ENCODE measurements at places on chromosomes 3 and 15. TPM values are rescaled to one million over a fixed set of nuclear protein-coding genes. Genes with fewer than 3 reads are reported as not detected.

- DNase-seq = no peak
Observed at GRCh38 chr3:102224171-102224570, 210.6 kb upstream of the ZPLD1 start.

GRCh38 chr3:59607656-59608055, 557.8 kb upstream of the CFAP20DC start:
- DNase-seq = no peak

DNA sequence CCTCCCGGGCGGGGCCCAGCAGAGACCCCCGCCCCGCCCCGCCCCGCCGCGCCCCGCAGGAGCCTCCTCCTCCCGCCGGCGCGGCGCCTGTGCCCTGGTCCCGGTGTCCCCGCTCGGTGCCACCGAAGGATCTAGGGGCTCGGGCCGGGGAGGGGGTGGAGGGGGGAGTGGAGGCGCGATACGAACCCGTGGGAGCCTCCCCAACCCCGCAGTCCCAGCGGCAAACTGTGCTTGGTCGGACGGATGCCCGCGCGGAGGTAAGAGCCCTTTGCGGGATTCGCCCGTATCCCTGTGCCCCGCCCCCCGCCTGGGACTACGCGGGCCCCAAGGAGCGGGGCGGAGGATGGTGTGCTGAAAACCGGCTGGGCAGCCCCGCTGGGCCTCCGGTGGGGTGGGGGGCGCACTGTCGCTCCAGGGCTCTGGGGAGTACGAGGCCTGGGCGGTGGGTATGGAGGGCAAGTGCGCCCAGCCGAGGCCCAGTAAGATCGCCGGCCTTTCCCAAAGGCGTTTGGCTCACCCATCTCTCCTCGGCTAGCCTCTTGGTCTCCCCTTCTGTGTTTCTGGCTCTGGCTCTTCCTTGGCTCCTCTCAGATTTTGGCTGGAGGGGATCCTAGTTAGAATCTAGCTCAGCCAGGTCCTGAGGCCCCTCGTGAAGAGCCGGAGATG, 65.6 kb upstream of the POLG start:
- DNase-seq = no peak

Gene SUSD5
- 1.4 TPM for total RNA-seq

DNA sequence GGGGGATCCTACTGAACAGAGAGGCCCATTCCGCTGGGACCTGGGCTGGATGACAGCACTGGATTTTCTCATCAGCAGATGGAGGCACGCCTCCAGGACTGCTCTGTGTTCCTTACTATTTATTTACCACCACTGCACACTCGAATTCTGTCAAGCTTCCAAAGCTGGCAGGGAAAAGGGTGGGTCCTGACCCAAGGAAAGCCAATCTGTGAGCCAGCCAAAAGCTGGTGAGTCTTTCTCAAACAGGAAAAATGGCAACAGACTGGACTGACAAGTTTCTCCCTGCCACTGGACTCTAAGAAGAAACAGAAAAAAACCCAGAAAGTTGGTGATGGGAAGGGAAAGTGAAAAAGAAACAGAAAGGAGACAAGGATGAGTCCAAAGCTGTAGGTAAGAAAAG, 37.8 kb downstream of the CD47 start:
- DNase-seq = peak; percentile 18

DNA sequence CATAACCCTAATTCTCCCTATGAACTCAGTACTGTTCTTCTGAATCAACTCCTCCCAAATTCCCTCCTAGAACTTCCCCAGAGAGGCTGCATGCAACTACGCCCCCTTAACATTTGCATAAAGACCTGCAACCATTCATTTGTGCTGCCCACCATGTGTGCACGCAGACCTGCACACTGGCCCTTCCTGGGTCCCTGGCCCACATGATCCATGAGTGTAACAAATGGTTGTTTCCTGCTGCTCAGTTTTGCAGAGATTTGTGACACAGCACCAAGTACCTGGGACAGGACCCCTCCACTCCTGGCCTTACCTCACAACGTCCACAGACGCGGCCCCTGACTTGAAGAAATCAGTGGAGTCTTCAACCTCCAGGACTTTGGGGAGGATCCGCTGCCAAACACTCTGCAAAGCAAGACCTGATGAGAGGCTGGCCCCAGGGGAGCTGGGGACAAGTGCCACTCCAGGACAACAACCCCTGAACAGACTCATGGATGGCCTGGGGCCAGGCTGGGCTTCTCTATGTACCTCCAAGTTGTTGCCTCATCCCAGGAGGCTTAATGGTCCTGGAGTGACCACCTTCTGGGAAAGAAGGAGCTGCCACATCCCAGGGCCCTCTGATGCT, 33.8 kb downstream of the ALDH1L1 start:
- no peak for DNase-seq

DNA sequence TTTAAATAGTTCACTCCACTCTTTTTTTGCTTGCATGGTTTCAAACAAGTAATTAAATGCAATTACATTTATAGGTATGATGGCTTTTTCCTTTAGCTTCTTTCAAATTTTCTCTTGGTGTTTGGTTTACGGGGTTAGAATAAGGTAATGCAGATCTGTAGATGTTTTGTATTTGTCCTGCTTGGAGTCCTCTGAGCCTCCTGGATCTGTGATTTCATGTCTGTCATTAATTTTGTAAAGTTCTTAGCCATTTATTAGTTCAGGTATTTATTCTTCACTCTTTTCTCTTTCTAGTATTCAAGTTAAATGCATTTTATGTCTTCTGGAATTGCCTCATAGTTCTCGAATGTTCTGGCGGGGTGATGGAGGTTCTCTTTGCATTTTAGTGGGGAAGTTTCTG, 1.4 kb upstream of the MRPS25 start:
- DNase-seq = no peak

DNA sequence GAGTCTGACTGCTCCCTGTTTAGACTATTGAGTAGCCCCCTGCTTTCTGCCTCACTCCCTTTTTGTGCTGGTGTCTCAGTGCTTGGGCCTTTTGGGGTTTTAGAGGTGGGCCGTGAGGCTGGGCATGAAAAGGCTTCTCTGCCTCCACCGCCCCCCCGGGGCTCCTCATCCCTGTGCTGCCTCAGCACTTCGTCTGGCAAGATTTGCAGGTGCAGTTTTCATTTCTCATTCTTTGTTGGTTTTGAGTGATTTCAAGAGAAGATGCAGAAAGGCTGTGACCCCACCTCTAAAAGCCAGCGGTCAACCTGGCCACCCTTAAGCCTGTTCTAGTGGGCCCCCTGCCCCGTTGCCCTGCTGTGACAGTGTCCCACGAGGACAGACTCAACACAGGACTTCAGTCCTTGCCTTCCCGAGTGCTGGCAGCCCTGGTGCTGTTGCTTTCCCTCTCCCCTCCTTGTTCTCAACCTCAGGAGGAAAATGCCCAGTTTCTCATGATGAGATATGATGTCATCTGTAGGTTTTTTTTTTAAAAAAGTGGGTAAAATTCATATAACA, 38.0 kb downstream of the APBA2 start:
- no peak for DNase-seq

DNA sequence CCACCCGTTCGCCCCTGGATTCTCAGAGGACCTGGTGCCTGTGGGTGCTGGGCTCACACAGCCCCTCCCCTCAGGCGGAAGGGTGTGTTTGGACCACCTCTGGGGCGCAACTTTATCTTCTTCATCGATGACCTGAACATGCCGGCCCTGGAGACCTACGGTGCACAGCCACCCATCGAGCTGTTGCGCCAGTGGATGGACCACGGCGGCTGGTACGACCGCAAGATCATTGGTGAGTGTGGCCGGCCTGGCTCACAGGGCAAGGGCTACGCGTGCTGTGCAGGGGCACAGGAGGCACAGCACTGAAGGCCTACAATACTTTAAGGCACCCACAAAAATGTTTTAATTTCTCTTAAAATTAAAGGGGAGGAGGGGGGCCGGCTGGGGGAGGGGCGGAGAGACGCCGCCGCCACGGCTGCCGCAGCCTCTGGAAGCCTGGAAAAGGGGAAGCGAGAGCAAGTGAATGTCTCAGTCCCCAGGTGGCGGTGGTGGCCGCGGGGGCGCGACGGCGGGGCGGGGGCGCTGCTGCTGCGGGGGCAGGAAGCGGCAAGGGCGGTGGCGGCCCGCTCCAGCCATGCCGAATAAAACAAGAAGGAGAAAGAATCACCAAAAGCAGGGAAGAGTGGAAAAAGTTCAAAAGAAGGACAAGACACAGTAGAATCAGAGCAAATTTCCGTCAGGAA, 56.8 kb downstream of the DNAH1 start:
- no peak for DNase-seq

DNA sequence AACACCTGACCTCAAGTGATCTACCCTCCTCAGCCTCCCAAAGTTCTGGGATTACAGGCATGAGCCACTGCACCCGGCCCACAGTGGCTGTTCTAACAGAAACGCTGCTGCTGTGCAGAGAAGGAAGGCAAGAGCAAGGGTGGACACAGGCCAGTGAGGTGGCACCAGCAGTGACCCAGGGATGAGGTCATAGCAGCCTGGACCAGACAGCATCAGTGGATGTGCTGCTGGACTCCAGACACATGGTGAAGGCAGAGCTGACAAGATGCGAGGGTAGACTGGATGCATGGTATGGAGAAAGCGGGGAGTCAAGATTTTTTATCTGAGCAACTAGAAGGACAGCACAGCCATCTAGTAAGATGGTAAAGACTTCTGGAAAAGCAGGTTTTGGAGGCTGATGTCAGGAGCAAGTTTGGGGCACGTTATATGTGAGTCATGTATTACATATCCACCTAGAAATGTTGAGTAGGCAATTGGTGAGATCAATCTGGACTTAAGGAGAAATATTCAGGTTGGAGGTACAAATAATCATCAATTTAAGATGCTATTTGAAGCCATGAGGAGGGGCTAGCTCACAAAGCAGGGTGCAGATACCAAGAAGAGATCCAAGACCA, 22.1 kb upstream of the TJP1 start:
- DNase-seq = peak; percentile 90

DNA sequence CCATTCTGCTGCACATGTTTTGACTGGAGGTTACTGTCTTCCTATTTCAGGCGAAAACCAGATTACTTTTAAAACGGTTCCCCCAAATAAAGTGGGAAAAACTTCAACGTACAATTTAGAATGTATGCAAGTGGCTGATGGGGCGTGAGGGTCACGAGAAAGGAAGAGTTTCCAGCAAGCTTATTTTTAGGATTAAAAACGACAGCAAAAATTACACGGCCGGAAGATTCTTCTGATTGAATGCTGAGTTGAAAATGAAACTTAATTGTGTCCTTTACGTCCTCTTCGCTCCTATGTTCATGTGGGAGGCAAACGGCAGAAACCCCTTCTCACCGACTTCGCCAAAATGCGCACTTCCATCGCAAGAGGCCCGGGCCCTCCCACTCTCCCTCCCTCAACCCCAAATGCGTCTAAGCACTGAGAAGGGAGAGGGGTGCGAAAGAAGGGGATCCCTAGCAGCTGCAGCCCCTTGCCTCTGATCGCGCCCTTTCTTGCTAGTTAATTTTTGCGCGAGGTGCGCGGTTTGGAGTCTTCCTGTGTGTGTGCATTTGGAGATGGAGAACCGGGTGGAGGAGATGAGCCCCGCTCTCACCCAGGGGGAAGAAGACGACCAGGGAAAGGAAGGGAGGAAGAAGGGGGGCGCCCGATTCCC, 656 bp downstream of the CD47 start:
- DNase-seq = peak; percentile 62

Gene WDR72
- not detected for total RNA-seq

Gene SEMA3B
- total RNA-seq = 4.3 TPM

Gene ZNF80
- total RNA-seq = not detected

- DNase-seq = no peak
Observed at GRCh38 chr3:42664438-42664803, 10.9 kb downstream of the ZBTB47 start.
